Keratinocyte (primary cell): ENCODE measurements at places on chromosomes 7 and 10. TPM values are rescaled to one million over a fixed set of nuclear protein-coding genes. Genes with fewer than 3 reads are reported as not detected.

COL13A1 gene
- 0.89 to 3.2 TPM (median 1.5 TPM) in 3 replicates for polyA plus RNA-seq

TAS2R3 gene
- 0.07 to 0.59 TPM (median 0.51 TPM) in 3 replicates for polyA plus RNA-seq

OPN4 gene
- not detected in 3 replicates for polyA plus RNA-seq

SCART1 gene
- 0.58 to 0.75 TPM (median 0.70 TPM) in 3 replicates for polyA plus RNA-seq

SPDYE6 gene
- polyA plus RNA-seq, result not detected in 3 replicates

GPR158 gene
- not detected in 3 replicates for polyA plus RNA-seq
